ENCODE measurements at places on chromosomes 4 and X. TPM values are rescaled to one million over a fixed set of nuclear protein-coding genes. Genes with fewer than 3 reads are reported as not detected.

Gene PPP1R2C
- total RNA-seq = not detected

Gene ADH1B
- total RNA-seq = 0.33 TPM

Gene ARHGEF38
- total RNA-seq = not detected

Gene MAGEB2
- total RNA-seq = not detected

Gene PHKA1
- total RNA-seq = 10.1 TPM

Gene GPC3
- total RNA-seq = not detected

Gene CITED1
- 0.37 TPM for total RNA-seq

Gene MED12
- 15.6 TPM for total RNA-seq

Gene FGFR3
- 0.25 TPM for total RNA-seq

Gene SUPT20HL1
- 0.11 TPM for total RNA-seq

Gene HSFX4
- not detected for total RNA-seq

Gene MYOZ2
- under 0.01 TPM for total RNA-seq

Gene HTR2C
- total RNA-seq = under 0.01 TPM
